RWPE1 (cell line): ENCODE measurements at places on chromosomes 5 and 9.

GRCh38 chr5:55037046-55037771 is 13.2 kb downstream of the GZMK start:
- no peak for DNase-seq

DNA sequence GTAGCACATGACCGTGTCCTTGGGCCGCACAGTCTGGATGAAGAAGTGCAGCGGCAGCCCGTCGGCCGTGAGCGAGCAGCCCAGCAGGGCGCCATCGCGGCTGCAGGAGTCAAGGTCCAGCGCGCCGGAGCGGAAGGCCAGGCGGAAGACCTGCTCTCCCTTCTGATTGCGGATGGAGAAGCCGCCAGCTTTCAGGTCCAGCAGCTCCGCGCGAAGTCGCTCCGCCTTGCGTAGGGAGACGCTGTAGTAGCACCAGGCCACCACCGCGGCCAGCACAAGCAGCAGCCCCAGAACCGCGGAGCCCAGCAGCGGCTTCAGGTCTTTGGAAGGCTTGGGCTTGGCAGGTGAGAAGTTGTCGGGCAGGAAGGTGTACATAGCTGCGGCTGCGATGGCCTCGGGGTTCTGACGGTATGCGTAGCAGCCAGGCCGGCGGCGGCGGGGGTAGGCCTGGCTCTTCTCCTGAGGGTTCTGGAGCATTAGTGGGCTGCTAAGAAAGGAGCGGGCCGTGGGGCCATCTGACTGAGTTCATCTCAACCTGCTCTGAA is 4.2 kb downstream of the MYORG start:
- no peak for DNase-seq

DNA sequence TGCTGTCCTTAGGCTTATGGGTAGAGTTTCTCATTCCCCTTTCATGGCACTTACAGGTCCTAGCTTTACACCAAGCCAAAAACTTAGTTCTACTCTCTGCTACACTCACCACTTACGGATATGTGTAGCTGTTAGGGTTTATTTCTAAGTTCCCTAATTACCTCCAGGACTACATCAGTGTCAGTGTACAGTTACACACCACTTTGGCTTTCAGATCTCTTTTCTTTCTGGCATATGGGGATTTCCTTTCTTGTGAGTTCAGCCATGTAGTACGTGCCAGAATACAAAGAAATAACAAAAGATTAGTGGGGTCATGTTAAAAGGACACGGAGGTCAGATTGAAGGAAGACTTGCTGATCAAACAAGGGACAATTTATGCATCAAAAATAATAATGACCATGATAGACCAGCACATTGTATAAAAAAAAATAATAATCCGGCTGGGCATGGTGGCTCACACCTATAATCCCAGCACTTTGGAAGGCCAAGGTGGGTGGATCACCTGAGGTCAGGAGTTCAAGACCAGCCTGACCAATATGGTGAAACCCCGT is 41.8 kb downstream of the LYRM7 start:
- no peak for DNase-seq

DNA sequence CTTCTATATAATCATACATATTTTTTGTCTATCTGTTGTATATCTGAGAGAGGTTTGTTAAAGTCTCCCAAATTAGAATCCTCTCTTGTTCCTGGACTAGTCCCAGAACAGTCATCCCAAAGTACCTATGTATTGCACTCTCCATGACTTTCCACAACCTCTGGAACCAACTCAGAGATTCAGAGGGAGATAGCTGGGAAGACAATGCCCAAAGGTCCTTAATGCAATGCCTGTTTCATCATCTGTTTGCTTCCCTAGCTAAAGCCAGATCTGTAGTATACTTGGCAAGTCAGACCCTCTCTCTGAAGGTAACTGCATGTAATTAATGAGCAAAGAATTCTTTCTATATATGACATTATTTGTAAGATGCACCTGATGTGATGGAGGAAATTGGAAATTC is 89.4 kb downstream of the ZNF474 start:
- no peak for DNase-seq

DNA sequence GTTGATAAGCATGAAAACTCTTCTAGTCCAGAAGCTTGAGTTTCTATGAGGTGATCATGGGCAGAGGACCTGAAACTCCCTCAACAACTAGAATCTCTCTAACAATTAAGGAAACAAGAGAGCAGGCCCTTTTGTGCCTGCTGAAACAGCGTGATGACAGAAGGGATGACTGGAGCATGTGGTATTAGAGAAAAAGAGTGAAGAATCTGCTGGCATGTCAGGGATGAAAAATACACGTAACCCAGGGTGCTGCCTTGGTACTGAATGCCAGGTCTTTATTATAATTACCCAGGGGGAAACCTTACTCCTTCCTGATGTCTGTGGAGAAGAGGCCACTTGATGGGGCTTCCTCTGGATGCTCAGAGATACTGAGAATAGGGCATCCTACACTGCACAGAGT is 167.8 kb downstream of the CRB2 start:
- no peak for DNase-seq

GRCh38 chr9:83569326-83569725 is 31.1 kb upstream of the FRMD3 start:
- DNase-seq, result no peak

- DNase-seq, result peak; percentile 80
Observed at GRCh38 chr5:129904102-129904666, at the start of gene CHSY3. Gene CHSY3, plus strand, starts transcription at chr5:129904465.

GRCh38 chr5:39948867-39949468 is 524.2 kb upstream of the DAB2 start:
- peak; percentile 55 for DNase-seq
